T-helper 2 cell treated with Interferon-gamma antibody and Interleukin-4, amounts not matched to agents 5 μg/mL and 100 μg/mL, for 36 hours (primary cell): ENCODE measurements at places on chromosomes 12 and 14.

DNA sequence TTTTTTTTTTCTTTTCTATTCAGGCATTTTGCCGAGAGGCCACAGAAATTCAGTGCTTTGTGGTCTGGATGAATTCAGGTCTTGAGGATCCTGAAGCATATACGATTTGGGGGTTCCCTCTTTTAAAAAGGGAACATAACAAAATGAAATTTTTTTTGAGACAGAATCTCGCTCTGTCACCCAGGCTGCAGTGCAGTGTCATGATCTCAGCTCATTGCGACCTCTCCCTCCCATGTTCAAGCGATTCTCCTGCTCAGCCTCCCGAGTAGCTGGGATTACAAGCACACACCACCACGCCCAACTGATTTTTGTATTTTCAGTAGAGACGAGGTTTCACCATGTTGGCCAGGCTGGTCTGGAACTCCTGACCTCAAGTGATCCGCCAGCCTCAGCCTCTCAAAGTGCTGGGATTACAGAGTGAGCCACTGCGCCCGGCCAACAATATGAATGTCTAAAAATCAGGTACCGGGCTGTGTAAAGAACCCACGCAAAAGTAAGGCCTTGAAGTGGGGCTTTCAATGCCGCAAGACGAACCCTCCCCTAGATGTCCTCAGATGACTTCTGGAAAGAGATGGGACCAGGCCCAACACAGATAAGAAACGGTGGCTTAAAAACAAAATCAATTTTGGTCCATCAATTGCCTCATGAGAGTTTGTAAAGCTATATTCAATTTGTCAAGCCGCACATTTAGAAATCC lies 30.0 kb downstream of the TESC start:
- DNase-seq, result no peak

DNA sequence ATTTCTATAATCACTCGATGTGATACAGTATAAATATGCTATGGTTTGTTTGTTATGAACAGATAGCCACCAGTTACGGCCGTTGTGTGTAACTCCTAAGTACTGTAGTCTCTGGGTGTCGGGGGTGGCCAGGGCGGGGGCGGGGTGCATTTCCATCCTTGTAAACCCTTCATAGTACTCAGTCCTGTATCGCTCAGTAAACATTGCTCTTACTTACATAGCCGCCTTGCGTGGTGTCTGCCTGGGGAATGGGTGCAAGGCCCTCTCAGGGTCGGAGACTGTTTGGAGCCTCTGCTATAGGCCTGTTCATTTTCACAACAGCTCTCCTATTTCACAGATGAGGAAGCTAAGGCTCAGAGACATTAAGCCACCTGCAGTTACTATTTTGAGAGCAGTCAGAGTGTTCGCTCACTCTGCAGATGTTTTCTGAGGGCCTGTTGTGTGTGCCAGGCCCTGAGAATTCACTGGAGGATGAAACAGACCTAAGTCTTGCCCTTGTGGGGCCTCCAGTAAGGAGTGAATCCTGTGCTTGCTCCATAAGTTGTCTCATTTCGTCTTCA lies 42.5 kb downstream of the JDP2 start:
- DNase-seq, result no peak

- no peak for DNase-seq
Measured at GRCh38 chr12:48000878-48001504, 3.3 kb downstream of the COL2A1 start.

GRCh38 chr12:113050795-113051194 lies 5.7 kb upstream of the DTX1 start:
- DNase-seq, result no peak

GRCh38 chr12:132669166-132669879 lies 17.8 kb downstream of the POLE start:
- no peak for DNase-seq

DNA sequence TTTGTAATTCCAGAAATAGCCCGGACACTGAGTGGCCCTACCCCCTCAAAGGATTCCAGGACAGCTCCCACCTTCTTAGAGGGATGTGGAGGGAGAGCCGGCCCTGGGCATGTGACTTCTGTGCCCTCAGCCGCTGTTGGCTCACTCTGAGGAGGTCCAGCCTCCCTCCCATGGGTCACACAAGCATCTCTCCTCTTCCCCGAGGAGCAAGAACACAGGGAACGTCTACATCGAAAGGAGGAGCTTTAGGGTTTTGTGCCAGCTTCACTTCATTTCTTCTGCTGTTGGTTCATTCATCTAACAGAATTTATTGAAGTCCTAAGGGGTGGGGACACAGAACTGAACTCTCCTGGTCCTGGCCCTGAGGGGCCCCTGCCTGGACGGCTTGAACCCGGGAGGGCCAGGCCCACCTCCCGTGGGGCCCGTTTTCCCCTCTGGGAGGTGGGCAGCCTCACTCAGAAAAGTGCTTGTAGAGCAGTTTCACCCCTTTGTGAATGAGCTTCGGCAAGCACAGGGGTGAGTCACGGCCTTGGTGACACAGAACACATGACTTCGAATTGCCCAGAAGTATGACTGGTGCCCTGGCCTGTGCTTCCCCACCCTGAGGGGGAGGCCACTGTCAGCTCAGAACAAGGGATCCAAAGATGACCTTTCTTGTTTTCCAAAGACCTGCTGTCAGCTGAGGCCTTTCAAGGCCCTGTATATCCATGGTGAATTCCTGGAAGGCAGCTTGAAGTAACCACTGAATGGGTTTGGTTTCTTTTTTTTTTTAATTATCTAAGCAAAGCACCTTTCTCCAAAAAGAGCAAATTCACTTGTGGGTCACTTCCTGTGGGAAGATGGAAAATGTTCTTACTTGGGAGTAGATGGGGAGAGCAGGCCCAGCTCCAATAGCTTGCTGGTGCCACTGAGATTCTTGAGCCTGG lies 39.2 kb downstream of the NFKBIA start:
- DNase-seq, result peak; percentile 87

DNA sequence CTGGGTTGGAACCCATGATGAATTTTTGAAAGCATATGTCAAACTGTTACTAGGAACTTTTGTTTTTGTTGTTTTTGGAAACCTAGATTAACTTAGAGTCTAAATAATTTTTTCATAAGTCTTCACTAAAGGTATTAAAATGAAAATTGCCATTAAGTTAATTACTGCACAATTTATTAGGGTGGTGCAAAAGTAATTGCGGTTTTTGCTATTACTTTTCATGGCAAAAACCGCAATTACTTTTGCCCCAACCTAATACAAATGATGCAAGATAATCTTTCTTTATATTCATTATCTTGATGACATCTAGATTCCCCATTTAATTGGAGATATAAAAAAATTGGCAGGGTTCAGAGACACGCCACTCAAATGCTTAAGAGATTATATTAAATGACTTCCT lies 145.0 kb upstream of the PKP2 start:
- DNase-seq, result no peak

DNA sequence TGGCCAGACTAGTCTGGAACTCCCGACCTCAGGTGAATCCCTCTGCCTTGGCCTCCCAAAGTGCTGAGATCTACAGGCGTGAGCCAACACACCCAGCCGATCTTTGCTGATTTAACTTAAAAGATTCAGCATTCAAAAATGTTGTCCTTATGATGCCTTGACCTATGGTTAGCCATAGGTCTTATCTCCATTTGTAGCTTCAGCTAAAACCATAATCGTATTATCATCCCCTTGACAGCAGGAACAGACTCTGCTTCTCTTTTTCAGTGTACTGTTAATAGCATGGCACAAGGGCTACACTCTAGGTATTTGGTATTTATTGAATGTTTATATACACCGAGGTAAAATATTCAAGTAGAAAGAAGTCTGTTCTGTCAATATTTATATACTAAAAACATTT lies 15.3 kb downstream of the CCDC62 start:
- DNase-seq, result no peak

GRCh38 chr14:55129428-55130195 lies 560 bp downstream of the LGALS3 start:
- peak; percentile 48 for DNase-seq

GRCh38 chr12:46386877-46387629 lies 14.5 kb upstream of the SLC38A2 start:
- no peak for DNase-seq
